ENCODE measurements at places on chromosomes 4 and X. TPM values are rescaled to one million over a fixed set of nuclear protein-coding genes. Genes with fewer than 3 reads are reported as not detected.
A peak's percentile ranks its signal among the peaks of the same experiment; 100 is the strongest.

SULT1B1 gene
- total RNA-seq: not detected

MMRN1 gene
- total RNA-seq: not detected

ABCD1 gene
- total RNA-seq: 16.3 TPM

RBM46 gene
- total RNA-seq: not detected

MAGEB2 gene
- not detected for total RNA-seq

SUPT20HL1 gene
- total RNA-seq: not detected

PAK3 gene
- total RNA-seq: 1.4 TPM

MSANTD1 gene
- 0.59 TPM for total RNA-seq

DMRTC1B gene
- not detected for total RNA-seq

GC gene
- total RNA-seq: not detected

PRKG2 gene
- 0.88 TPM for total RNA-seq

DNA sequence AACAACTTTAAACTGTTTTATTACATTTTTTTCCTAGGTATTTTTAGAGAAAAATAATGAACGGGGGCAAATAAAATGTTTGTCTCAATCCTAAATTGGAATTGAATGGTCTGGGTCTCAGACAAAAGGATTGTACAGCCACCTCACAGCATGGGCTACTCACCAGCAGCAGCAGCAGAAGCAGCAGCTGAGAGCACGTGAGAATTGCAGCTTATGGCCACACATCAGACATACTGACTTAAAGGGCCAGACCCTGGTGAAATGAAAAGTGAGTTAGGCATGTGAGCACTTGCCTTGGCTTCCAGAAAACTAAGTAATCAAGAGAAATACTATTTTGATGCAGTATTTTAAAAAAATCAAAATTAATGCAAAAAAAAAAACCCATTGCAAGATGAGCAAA, 56.6 kb downstream of the AASDH start:
- no peak for DNase-seq
- H3K4me1 ChIP-seq: no peaks in the 10 kb centered on the region
- no peaks in the 10 kb centered on the region for H3K27me3 ChIP-seq
- no peaks in the 10 kb centered on the region for H3K36me3 ChIP-seq
- no peak overlapping the region for H3K4me3 ChIP-seq

- no peak for DNase-seq
- H3K36me3 ChIP-seq: no peaks in the 10 kb centered on the region
- H3K4me1 ChIP-seq: no peaks in the 10 kb centered on the region
- no peaks in the 10 kb centered on the region for H3K27me3 ChIP-seq
These were observed 878.7 kb upstream of the TENM3 start for GRCh38 chr4:181364504-181364903.

GRCh38 chr4:159048166-159048886, 54.6 kb upstream of the RAPGEF2 start:
- peak overlapping the region; percentile 64 for H3K4me3 ChIP-seq
- peak; percentile 84 for DNase-seq
- peaks cover 12% of the 10 kb centered on the region for H3K4me1 ChIP-seq
- peak overlapping the region; percentile 31 for H3K27ac ChIP-seq
- no peaks in the 10 kb centered on the region for H3K27me3 ChIP-seq

DNA sequence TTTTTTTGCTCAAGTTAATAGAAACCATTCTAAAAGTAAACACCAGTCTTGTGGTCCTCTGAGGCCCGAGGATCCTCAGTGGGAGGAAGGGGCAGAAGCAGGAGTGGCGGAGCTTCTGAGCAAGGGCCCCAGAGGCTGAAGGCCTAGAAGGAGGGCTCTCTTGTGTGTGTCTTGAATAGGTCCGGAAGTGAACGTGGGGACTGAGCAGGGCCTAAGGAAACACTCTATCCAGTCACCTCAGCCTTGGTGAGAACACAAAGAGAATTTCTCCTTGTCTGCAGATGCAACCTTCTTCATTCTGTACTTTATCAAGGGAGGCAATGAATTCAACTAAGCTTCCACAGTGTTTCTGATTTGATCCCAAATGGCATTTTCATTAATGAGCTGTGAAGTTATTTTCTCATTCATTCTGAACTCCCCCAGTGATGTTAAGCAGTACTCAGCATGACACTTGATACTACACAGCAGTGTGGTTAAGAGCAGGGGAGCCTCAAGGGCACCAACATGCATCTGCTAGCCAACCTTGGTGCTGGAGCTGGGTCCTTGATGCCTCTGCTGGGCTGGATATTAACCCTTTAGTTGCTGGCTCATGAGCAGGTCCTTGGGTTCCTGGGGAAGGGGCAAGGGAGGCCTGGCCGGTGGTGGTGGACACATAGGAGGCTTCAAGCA, 64.7 kb downstream of the RBM47 start:
- H3K27me3 ChIP-seq: no peaks in the 10 kb centered on the region
- H3K4me1 ChIP-seq: peaks cover 3% of the 10 kb centered on the region
- H3K36me3 ChIP-seq: no peaks in the 10 kb centered on the region
- H3K27ac ChIP-seq: no peak overlapping the region
- no peak overlapping the region for H3K4me3 ChIP-seq

- H3K36me3 ChIP-seq: no peaks in the 10 kb centered on the region
- no peak overlapping the region for H3K27ac ChIP-seq
These were observed 89.0 kb upstream of the GK2 start for GRCh38 chr4:79497001-79497400.

DNA sequence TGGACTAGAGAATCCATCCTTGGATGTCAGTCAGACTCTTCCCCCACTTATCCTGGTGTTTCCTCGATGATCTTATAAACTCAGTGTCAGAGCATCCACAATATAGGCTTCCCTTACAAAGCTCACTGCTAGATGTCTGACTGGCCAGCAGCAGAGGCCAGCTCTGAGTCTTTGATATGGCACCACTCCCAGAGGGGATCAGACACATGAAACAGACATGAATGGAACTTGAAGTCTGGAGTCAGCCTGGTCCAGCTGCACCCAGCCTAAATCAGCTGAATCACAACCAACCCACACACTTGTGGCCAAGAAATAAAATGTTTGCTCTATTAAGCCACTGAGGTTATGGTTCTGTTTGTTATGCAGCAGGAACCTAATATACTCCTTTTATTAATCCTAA, 129.6 kb upstream of the MED14 start:
- DNase-seq: no peak
- peaks cover 28% of the 10 kb centered on the region for H3K4me1 ChIP-seq
- no peak overlapping the region for H3K4me3 ChIP-seq
- peak overlapping the region; percentile 40 for H3K27ac ChIP-seq

- peaks cover 2% of the 10 kb centered on the region for H3K36me3 ChIP-seq
- H3K27me3 ChIP-seq: peaks cover 25% of the 10 kb centered on the region
- no peak for DNase-seq
- H3K4me3 ChIP-seq: peak overlapping the region; percentile 89
- peaks cover 19% of the 10 kb centered on the region for H3K4me1 ChIP-seq
These were observed 1.2 kb downstream of the RBBP7 start for GRCh38 chrX:16868920-16869319.

GRCh38 chr4:47167081-47168035, 136.0 kb downstream of the GABRB1 start:
- DNase-seq: no peak
- no peak overlapping the region for H3K4me3 ChIP-seq
- no peaks in the 10 kb centered on the region for H3K27me3 ChIP-seq
- peaks cover 4% of the 10 kb centered on the region for H3K4me1 ChIP-seq
- H3K27ac ChIP-seq: no peak overlapping the region

- H3K27me3 ChIP-seq: no peaks in the 10 kb centered on the region
- H3K4me1 ChIP-seq: peaks cover 4% of the 10 kb centered on the region
- H3K4me3 ChIP-seq: no peak overlapping the region
- DNase-seq: no peak
- H3K27ac ChIP-seq: no peak overlapping the region
These were observed 83.1 kb downstream of the GRIA3 start for GRCh38 chrX:123267220-123267619.

DNA sequence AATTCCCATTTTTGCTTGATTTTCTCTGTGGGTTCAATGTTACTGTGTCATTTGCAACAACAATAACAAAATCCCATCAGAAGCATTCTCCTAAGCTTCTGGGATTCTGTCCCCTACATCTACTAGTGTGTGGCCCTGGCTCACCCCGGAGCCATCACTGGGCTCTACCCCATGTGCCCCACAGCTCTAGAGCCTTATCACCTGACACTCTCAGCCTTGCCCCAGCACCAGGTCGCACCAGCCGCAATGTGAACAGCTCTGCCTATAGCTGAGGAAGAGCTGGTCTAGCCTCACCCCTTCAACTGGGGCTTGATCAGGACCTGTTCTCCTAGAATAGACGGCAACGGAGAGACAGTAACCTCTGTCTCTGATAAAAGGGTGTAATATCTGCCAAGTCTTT, 161.7 kb downstream of the SHROOM3 start:
- no peaks in the 10 kb centered on the region for H3K27me3 ChIP-seq
- DNase-seq: no peak
- H3K4me3 ChIP-seq: no peak overlapping the region
- H3K4me1 ChIP-seq: peaks cover under 1% of the 10 kb centered on the region
- no peaks in the 10 kb centered on the region for H3K36me3 ChIP-seq

GRCh38 chrX:109785053-109785452, 52.0 kb upstream of the ACSL4 start:
- no peak overlapping the region for H3K27ac ChIP-seq
- H3K4me3 ChIP-seq: no peak overlapping the region
- H3K27me3 ChIP-seq: no peaks in the 10 kb centered on the region
- no peak for DNase-seq
- H3K36me3 ChIP-seq: no peaks in the 10 kb centered on the region

DNA sequence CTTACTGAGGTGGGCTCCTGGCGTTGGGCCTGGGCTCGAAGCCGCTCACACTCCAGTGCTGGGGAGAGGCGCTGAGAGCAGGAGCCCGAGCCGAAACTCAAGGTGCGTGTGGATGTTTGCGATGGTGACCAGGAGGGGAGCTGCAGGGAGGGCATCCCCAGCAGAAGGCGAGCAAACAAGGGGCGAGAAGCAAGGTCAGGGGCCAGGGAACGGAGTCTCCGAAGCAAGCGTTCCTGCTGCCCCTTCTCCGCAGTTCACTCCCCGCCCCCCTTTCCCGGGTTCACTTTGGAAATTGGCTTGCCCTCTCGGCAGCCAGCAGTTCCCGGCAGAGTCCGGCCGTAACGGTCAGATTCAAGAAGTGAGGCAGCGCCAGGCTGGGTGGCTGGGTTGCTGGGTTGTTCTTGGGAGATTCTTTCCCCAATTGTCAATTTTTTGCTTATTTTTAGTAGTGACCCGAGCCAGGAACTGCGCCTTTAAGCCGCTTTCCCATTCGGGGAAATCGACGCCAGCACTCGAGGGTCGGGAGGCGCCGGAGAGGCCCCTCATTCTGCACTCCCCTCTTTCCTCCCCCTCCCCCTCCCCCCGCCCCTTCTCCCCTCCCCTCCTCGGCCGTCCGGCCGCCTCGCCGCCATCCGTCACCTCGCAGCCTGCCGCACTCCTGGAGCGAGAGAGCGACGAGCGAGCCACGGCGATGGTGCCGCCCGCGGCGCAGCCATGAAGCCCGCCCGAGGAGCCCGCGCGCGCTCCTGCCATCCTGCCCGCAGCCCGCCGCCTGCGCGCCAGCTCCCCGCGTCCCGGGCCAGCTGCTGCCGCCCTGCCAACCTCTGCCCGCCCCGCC, at the start of gene FRMPD3:
Gene FRMPD3, plus strand, starts transcription at position 655 of the 838 bp plus-strand sequence. CDS start 76,937 bp downstream, outside the sequence.
- H3K4me3 ChIP-seq: no peak within 1 kb of the TSS
- H3K27me3 ChIP-seq: peaks cover 74% of the 10 kb centered on the region
- DNase-seq: peak; percentile 76
- H3K4me1 ChIP-seq: no peaks in the 10 kb centered on the region

DNA sequence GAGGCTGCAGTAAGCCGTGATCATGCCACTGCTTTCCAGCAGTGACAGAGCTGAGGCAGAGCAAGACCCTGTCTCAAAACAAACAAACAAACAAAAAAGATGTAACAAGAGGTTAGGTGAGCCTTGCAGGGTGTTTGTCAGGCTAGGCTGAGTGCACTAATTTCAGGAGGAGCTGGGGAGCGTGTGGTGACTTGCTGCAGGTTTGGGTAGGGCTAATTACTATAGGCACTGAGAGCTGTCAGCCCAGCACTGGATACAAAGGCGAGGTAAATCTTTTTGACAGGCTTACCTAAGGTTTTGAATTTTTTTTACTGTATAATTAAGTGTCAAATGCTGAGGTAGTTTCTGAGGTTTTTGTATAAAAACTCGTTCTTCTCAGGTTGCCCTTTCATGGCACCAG, 29.8 kb upstream of the SH3D19 start:
- no peaks in the 10 kb centered on the region for H3K36me3 ChIP-seq
- peaks cover 9% of the 10 kb centered on the region for H3K4me1 ChIP-seq
- DNase-seq: no peak

- no peak overlapping the region for H3K27ac ChIP-seq
- H3K4me3 ChIP-seq: no peak overlapping the region
These were observed 21.0 kb upstream of the THOC2 start for GRCh38 chrX:123753656-123754350.

DNA sequence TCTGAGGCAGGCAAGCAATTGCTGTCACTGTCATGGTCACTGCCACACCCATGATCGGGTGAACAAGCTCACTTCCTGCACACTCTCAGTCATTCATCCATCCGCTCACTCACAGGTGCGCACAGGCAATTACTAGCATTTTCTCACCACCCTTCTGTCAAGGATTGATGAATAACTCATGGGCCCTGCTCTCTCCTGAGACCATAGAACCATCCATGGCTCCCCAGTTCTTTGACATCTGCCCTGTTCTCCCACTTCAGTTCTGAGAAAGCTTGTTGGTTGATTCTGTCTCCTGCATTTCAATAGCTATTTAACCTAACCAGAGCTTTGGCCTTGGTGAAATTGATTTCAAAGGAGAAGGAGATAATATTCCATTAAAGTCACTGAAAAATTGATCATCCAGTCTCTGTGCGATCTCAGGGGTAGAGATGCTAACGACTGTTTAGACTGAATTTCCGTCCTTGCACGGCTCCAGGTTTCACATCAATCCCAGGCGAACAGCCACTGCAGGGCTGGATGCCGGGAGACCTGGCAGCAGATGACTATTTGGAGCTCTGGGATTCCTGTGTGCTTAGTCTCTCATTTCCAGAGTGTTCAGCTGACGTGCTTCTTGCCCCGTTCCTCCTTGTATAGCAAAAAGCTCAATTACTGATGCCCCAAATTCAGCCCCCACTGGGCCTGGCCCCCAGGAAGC, 36.9 kb upstream of the ADRA2C start:
- peaks cover 40% of the 10 kb centered on the region for H3K27me3 ChIP-seq
- H3K4me1 ChIP-seq: peaks cover 3% of the 10 kb centered on the region
- no peak overlapping the region for H3K27ac ChIP-seq
- H3K4me3 ChIP-seq: no peak overlapping the region
- peak; percentile 98 for DNase-seq
- no peaks in the 10 kb centered on the region for H3K36me3 ChIP-seq

GRCh38 chr4:89303814-89304388, 3.7 kb downstream of the GPRIN3 start:
- no peak overlapping the region for H3K4me3 ChIP-seq
- no peak overlapping the region for H3K27ac ChIP-seq
- H3K27me3 ChIP-seq: peaks cover 46% of the 10 kb centered on the region
- H3K36me3 ChIP-seq: no peaks in the 10 kb centered on the region

- no peak overlapping the region for H3K4me3 ChIP-seq
- no peaks in the 10 kb centered on the region for H3K4me1 ChIP-seq
- no peaks in the 10 kb centered on the region for H3K27me3 ChIP-seq
- H3K27ac ChIP-seq: no peak overlapping the region
These were observed 12.8 kb upstream of the STBD1 start for GRCh38 chr4:76293772-76294171.

DNA sequence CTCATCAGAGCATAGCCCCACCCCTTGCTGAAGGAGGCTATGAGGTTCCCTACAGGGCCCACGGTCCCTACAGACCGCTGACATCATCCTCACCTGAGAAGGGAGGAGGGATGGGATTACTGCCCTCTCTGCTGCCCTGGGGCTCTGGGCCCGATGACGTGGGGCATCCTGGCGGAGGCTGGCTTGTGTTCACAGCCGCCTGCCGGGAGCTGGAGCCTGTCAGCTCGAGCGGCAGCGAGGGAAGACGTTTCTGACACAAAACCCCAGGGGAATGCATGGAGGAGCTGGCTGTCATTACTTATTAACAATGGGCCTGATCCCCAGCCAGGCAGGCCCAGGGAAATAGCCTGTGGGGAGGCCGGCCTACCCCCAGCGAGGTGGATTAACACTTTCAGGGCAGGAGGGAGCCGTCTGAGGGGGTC, 106.6 kb upstream of the ATP6AP2 start:
- H3K27me3 ChIP-seq: peaks cover 49% of the 10 kb centered on the region
- no peaks in the 10 kb centered on the region for H3K36me3 ChIP-seq
- no peak for DNase-seq
- H3K4me3 ChIP-seq: no peak overlapping the region
- H3K4me1 ChIP-seq: no peaks in the 10 kb centered on the region

All from osteoblast (primary cell).